ENCODE measurements at places on chromosomes 12 and 14.

DNA sequence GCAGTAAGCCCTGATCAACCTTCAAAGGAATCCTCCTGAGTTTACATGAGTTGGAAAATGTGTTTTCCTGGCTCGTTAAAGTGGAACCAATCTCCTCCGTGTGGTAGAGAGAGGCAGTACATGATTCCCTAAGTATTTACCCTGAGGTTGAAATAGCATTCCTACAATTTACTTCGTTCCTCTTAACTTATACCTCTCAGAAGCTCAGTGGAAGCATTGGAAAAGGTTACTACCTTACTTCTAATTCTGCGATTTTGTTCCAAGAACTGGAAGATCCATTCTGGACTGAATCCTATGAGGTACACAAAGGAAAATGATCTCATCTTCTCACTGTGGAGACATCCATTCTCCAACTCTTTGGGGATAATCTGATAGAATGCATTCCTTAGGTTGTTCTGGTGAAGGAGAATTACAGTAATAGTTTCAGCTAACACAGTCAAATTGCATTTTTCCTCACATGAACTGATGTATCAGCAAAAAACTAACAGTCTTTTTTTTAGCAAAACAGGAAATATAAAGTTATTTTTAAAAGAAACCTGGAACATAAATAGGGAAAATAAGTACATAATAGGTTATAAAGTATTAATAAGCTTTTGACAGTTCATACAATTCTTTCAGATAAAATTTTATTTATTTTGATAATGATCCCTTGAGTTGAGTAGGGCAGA is 475.6 kb downstream of the PDZRN4 start:
- DNase-seq: no peak

DNA sequence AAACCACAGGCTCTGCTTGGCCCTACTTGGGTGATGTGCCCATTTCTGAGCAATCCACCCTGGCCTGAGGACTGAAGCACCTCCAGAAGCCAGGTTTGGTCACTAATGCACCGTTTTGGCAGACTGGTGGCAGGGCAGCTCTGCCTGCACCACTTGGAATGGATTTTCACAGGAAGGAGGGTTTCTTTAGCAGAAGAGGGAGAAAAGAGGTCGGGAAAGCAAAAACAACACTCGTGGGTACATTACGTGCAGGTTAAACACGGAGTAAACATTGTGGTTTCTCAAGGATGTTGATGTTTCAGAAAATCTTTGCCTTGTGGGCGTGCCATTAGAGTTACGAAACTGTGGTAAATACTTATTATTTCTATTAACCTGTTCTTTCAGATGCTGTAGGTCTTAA is 70.8 kb downstream of the KCNA5 start:
- DNase-seq: no peak

- DNase-seq: peak; percentile 38
Measured at GRCh38 chr14:53032161-53032803, 81.4 kb upstream of the FERMT2 start.

DNA sequence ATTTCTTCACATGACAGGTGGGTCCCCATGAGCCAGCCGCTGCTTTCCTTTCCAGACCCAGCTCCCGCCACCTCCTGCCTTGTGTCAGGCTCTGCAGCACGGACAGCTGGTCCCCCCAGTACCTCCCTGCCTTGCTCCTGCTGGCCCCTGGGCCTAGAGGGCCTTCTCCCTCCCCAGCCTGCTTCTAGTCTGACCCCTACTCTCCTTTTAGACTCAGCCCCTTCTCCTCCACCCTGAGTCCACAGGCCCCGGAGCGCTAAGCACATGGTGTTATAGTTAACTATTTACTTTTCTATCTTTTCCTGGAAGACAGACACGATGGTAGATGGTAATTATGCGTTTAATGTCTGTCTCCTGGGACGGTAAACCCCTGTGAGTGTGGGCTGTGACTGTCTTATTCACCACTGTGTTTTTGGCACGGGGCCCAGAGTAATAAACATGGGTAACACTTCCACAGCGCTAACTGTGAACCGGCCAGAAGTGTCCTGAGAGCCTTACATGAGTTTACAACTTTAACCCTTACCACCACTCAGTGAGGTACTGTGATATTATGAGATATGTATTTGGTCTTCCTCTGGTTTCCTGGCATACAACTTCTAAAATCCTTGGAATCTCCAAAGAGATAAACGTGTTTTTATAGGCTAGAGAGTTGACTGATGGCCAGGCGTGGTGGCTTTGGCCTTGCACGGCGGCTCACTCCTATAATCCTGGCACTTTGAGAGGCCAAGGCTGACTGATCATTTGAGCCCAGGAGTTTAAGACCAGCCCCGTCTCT is 41.2 kb downstream of the DGLUCY start:
- DNase-seq: no peak

DNA sequence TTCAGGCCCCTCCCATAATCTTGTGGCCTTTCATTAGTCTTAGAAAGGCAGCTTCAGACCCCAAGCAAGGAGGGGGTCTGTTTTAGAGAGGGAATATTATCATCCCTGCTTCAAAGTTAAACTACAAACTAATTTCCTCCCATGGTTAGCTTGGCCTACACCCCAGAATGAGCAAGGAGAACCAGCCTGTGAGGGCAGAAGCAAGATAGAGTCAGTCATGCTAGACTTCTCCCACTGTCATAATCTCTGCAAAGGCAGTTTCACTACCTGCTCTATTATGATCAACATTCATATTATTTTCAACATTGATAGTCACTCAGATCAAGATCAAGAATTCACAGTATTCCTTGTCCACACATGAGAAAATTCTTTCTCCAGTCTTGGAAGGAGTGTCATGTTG is 105.1 kb downstream of the GXYLT1 start:
- no peak for DNase-seq

DNA sequence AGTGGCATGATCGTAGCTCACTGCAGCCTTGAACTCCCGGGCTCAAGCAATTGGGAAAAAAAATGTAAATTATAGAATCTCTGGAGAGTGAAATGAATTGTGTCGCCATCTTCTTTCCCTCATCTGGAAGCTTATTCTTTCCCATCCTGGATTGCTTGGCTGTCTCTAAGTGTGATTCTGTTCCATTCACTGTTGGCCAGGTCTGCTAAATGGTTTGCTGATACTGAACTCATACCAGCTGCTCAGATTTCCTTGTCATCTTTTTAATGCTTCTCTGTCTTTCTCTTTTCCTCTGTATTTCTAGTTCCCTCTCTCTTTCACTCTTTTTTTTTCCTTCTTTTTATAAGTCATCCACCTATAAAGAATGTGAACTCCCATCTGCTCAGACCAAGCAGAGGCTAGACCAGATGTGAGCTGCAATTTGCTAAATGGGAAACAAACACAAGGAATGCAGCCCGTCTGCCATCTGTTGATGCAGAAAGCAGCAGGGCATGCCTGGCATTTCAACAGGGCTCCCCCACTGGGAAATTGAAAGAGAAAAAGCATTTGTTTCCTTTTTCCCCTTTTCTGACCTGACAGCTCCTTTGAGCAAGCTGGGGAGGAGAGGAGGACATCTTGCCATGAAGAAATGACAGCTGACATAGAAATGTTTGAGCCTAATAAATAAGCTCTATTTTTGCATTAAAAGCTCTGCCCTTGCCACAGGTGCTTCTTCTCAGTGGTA is 1823.6 kb upstream of the FLRT2 start:
- DNase-seq: no peak
